Astrocyte (in vitro differentiated cells and primary cell): ENCODE measurements at places on chromosomes 3 and 15.

DNA sequence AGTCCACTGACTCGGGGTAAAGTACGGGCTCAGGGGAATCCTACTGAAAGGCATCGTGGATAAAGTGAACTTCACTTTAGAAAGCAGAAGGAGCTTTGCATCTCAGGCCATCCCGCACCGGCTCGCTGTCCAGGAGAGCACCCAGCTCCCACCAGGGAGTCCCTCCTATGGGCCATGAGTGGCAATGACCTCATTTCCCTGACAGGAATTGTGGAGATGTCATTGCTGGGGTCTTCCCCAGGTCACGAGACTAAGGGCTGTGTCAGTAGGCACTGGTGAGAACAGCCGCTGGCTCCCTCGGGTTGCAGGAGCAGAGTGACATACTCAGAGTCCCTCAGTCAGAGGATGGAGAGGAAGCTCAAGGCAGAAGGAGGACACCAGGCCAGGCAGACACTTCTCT, 97.3 kb downstream of the XXYLT1 start:
- no peak for DNase-seq

GRCh38 chr3:53346514-53346913, 829 bp downstream of the DCP1A start:
- peak; percentile 23 for DNase-seq

GRCh38 chr3:90132197-90132596, 1024.8 kb downstream of the EPHA3 start:
- DNase-seq: no peak

DNA sequence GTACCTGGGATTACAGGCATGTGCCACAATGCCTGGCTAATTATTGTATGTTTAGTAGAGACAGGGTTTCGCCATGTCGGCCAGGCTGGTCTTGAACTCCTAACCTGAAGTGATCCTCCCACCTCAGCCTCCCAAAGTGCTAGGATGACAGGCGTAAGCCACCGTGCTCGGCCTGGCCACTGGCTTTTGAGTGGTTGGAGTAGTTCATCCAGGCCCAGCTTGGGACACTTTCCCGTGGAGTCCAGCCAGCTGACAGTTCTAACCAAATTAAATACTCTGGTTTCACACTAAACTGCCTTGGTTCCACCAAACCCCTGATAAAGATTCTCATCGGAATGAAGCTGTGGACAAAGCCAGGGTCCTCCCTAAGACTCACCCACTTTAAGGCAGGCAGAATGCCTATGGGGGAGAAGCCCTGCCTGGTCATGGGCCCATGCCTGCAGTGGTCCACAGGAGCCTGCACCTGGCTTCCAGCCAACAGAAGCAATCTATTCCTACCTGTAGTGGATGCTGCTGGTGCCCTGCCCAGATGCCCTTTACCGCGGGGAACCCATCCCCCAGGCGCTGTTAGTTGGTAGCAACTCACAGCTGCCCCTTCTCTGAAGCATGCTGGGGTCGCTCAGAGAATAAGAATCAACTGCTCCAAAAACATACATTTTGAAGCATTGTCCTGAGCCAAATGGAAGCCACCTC, 5.2 kb upstream of the SLC28A1 start:
- no peak for DNase-seq

DNA sequence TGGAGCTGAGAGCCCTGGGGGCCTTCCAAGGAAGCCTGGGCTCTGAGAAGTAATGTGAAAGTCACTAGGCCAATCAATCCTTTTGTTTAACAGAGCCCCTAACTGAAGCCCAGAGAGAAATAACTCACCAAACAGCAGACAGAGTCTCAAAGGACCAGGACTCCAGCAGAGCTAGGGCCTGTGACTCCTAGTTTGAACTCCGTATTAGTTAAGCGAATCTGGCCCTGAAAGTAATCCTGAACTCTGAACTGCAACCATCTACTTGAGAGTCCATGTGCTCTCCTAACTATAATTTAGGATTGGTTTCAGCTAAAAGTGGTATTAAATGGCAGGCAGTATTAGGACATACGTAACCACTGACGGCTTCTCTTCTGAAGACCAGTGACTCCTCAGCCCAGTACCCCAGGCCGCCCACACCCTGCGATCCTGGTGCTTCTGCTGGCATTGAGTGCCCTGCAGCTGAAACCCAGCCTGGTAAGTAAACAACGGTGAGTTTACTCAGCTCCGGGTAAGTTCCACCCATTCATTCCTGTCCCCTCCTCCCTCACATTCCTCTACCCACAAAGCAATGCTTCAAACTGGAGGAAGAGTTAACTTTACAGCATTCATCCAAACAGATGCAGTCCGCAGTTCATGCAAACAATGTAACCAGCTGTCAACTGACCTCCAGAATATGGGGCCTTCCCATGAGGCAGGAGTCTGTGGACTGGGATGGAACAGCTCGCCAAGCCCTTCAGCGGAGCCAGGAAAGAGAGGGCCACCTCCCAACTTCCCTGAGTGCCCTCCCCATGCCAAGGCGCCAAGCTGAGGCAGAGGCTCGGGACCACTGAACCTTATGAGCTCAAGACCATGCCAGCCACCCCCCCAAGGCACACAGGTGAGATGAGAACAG, 7.3 kb downstream of the MYO5C start:
- peak; percentile 15 for DNase-seq

DNA sequence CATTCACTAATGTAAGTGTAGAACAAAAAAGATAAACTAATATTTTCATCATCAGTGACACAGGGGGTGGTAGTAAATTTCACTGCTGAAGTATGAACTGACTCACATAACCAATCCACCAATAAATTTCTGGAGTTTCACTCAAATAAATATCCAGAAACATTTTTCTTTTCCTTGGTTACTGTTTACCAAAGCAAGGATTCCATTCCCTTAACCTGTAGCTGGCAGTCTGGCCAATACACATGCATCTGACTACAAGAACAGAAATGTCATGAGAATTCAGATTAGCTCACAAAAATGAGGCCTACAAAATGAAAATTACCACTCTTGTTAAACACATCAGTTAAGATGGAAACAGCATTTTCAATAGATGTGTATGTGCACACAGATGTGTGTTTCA, 80.3 kb downstream of the STAG1 start:
- DNase-seq: peak; percentile 69

- DNase-seq: peak; percentile 32
Observed at GRCh38 chr3:106337116-106337515, 468.3 kb upstream of the CBLB start.

GRCh38 chr3:172515130-172515918, 7.9 kb downstream of the TNFSF10 start:
- peak; percentile 26 for DNase-seq

DNA sequence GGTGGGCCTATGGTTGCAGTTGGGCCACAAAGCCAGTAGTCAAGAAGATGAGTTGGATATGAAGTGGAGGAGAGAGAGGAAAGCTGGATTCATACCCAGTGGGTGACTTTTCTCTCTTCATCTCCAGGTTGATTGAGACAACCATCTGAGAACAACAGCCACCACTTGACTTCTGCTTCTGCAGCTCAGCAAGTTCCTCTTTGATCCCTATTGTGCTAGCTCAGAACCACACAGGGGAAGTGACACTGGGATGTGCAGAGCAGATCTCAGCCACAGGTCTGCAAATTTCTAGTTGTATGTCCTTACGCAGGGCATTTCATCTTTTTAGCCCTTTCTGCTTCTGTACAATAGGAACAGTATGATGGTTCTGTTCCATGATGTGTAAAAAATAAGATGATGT, 459.2 kb upstream of the ARRDC4 start:
- DNase-seq: no peak

DNA sequence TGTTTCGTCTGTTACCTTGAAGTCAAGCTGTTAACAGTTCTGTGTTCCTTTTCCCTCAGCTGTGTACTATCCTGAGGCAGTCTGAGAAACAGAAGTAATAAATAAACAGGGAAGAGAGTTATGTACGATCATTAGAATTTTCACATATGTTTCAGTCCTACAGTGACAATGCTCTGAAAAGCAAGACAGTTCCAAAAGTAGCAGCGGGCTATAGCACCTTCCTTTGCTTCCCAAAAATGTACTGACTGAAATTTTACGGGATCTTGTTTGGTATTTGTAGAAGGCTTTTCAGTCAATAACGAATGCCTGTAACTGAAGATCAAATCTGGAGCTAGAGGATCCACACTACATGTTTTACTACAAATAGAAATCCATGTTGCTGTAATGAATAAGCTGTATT, 428.1 kb downstream of the PYDC2 start:
- DNase-seq: no peak

- DNase-seq: no peak
Observed at GRCh38 chr15:99042892-99043291, 35.3 kb upstream of the PGPEP1L start.

DNA sequence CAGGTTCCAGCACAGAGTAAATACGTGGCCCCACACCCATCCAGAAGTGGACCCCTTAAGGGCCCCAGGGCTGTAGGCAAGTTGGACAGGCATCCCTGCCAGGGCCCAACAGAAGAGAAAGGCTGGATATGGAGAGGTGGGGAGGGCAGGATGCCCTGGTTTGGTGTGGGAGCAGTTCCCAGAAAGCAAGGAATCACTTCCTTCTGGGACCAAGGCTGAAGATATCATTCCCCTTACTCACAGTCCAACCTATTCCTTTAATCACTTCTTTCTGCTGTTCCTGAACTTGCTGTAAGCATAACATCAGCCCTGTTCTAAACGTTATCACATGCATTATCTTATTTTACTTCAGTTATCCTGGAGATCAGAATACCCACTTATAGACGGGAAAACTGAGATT, 6.1 kb upstream of the MESP2 start:
- peak; percentile 63 for DNase-seq

DNA sequence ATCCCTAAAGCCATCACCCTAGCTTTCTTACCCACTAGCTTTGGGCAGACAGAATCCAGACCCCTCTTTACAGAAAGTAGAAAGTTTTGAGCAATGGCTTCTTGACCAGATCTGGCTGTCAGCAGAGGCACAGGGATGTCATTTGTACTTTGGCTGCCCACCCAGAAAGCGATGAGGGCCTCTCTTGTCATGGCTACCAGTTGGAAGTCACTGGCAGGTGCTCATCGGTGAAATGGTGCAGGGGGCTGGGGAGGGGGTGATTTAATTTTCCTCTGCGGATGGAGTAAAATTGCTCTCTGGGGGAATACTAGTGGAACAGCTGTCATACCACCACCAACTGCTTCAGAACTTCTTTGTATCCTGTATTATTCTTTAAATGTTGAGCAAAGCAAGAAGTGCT, 393.7 kb downstream of the LSAMP start:
- no peak for DNase-seq

DNA sequence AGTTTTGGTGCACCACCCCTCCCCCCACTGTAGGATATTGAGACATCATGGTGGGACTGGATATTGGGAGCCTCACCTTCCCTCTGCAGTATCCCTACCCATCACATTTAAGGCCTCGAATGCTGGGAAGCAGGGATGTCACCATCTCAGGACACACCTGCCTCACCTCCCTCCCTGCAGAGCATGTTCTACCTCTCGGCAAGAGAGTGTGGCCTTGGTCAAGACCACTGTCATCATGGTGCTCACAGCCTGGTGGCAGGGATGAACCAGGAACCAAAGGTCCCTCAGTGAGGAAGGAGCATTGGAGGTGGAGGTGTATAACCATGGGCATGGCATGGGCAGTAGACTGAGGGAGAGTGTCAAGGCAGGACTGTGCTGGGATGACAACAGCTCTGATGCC, 104.8 kb downstream of the CORO2B start:
- no peak for DNase-seq

GRCh38 chr3:52291508-52292181, 4.0 kb downstream of the GLYCTK start:
- no peak for DNase-seq

- DNase-seq: no peak
Observed at GRCh38 chr3:178739720-178740119, 203.5 kb downstream of the KCNMB2 start.

DNA sequence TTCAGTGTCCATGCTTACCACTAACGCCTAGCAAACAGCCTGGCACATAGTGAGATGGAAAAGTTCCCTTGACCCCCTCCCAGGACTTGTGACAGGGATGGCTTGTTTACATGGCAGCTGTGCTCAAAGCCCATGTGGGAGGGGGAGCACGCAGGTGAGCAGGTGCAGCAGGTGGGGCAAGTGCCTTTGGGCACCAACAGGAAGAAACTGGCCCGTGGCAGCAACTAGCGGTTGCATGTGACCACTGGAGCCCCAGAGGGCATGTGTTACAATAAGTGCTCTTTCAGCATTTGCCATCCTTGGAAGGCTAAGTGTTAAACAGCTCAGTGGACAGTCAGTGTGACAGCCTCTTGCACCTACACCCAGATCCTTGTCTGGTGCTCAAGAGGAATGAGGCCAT, 734.6 kb downstream of the TUSC7 start:
- no peak for DNase-seq

GRCh38 chr3:9769426-9770275, at the start of gene CAMK1:
TSS of gene CAMK1 (minus strand) at chr3:9769947. CDS start at chr3:9767749, 2,198 bp downstream.
- DNase-seq: peak; percentile 50

GRCh38 chr15:48557335-48557734, 88.2 kb downstream of the FBN1 start:
- no peak for DNase-seq

DNA sequence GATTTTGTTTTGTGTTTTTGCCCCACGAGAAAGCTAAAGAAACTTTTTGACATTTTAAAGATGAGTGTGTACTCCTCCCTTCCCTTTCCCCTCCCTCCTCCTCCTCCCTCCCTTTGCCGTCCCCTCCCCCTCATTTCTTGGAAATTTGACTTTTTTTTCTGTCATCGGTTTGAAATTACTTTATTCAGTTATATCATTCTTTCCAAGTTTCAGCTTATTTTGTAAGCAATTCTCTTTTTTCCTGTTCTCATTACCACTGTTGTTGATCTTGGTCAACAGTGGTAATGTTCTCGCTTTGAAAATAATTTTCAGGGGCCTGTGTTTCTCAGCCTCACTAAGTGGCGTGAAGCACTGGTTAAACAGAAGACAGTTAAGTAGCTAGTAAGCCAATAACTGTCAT, 178.4 kb downstream of the AKAP13 start:
- no peak for DNase-seq

GRCh38 chr3:12318758-12319621, 30.1 kb downstream of the PPARG start:
- no peak for DNase-seq

GRCh38 chr15:77173487-77173886, 102.6 kb upstream of the TSPAN3 start:
- DNase-seq: no peak

GRCh38 chr3:66035763-66036477, 2.8 kb downstream of the MAGI1 start:
- DNase-seq: peak; percentile 70

- no peak for DNase-seq
Observed at GRCh38 chr3:44887101-44887500, 12.7 kb downstream of the TGM4 start.
